Smooth muscle cell of bladder (primary cell): ENCODE measurements at places on chromosomes 3 and 15. TPM values are rescaled to one million over a fixed set of nuclear protein-coding genes. Genes with fewer than 3 reads are reported as not detected.

WDR93 gene
- under 0.01 and 0.14 TPM in 2 replicates for total RNA-seq

ITGA11 gene
- 28.6 and 55.0 TPM in 2 replicates for total RNA-seq

CCDC50 gene
- total RNA-seq = 68.8 and 88.1 TPM in 2 replicates

DAPK2 gene
- 1.3 and 1.5 TPM in 2 replicates for total RNA-seq

MORC1 gene
- not detected in 2 replicates for total RNA-seq

FAM81A gene
- under 0.01 and 0.18 TPM in 2 replicates for total RNA-seq

CYP11A1 gene
- 1.1 and 1.4 TPM in 2 replicates for total RNA-seq

GPR27 gene
- total RNA-seq = not detected in 2 replicates

CYP8B1 gene
- not detected in 2 replicates for total RNA-seq

CPA3 gene
- total RNA-seq = not detected in 2 replicates

NDN gene
- 41.5 and 66.6 TPM in 2 replicates for total RNA-seq

RASGRP1 gene
- 0.37 and 0.43 TPM in 2 replicates for total RNA-seq

KAT2B gene
- total RNA-seq = 5.3 and 5.9 TPM in 2 replicates

GRK7 gene
- total RNA-seq = 0.09 TPM in 1 of 2 replicates, not detected in the other

ZIC4 gene
- total RNA-seq = not detected in 2 replicates

ADIPOQ gene
- total RNA-seq = not detected in 2 replicates

SLC2A2 gene
- 0.09 TPM in 1 of 2 replicates, not detected in the other for total RNA-seq

ASB14 gene
- total RNA-seq = under 0.01 TPM in 1 of 2 replicates, not detected in the other

GABRR3 gene
- 0.09 and 0.14 TPM in 2 replicates for total RNA-seq

CRYGS gene
- total RNA-seq = 0.43 and 1.0 TPM in 2 replicates

DGKG gene
- 2.0 and 2.1 TPM in 2 replicates for total RNA-seq

CD200 gene
- total RNA-seq = 4.0 and 4.8 TPM in 2 replicates
